ENCODE measurements at places on chromosomes 3 and 15.

GRCh38 chr3:45572755-45573154 lies 21.8 kb upstream of the LIMD1 start:
- no peak for DNase-seq

DNA sequence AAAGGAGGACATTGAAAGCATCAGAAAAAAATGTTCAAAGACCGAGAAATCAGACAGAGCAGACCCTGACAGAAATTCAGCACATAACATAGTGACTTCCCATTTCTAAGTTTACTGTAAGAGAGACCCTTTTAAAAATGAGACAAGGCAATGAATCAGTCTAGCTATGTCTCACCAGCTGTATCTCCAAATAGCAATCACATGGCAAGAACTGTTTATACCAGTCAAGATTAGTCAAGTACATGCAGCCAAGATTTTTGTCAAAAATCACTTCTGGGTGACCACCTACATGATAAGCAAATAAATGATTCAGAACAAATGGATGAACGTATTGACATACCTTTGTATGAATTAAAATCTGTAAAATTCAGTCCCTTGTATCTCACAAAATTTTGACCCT lies 138.0 kb downstream of the DTWD1 start:
- peak; percentile 24 for DNase-seq

DNA sequence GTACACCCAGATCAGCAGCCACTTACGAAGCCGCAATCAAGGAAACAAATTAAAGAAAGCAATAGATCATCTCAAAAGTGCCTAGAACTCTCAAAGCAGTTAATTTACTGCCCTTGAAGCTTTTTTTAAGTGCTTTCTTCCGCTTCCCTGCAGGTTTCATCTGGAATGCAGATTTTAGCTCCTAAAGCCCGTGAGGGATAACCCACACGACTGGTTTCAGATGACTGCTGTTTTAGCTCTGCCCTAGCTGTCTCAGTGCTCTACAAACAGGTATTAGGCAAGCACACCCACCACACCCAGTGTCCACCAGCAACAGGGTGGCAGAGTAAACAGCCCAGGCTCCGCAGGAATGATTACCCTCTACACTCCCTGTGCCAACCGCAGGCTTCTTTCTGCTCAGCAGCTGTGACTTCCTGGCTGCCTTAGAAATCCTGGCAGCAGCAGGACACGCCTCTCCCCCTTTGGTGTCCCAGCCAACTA lies 126.0 kb downstream of the FMN1 start:
- DNase-seq = no peak

DNA sequence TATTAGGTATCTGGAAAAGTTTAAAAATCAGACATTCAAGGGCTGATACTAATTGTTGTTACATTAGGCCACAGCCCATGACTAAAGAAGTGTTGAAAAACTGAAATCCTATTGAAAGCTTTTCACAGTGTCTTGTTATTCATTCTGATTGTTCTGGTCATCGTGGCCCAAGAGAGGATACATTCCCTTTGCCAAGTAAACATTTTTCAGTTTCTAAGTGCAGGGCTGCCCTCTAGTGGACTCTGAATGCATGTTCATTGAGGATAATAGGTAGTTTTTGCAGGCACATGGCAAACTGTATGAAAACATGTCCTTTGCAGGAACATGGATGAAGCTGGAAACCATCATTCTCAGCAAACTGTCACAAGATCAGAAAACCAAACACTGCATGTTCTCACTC lies 181.1 kb downstream of the MYRIP start:
- peak; percentile 21 for DNase-seq

GRCh38 chr3:153889905-153890334 lies 231.3 kb upstream of the ARHGEF26 start:
- DNase-seq = no peak

- no peak for DNase-seq
These were observed 135.9 kb upstream of the AGBL1 start for GRCh38 chr15:85943791-85944190.

DNA sequence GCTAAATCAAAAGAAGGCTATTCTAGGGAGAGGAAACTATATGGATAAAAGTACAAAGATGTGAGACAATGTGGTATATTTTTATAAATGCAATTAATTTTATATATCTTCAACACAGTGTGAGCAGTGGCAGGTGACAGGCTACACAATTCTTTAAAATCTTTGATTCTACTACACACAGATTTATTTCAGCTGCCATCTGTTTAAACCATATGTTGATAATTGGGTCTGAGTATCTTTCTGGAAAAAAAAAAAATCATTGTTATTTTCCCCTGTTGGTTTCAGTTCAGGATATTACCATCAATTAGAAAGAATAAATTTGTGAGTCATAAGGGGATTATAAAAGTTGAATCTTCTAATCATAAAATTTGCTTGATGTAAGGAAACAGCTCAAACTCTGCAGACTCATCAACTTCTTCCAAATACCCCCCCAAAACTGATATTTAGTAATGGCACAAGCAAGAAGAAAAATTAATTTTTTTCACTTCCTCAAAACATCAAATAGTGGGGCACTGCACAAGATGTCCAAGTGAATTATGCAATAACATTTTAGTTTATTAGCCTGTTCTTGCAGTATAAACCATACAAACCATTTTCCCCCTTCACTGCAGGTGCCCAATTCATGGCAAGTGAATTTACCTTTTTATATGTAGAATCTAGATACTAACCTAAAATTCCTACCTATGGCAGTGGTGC lies 12.0 kb downstream of the PIERCE2 start:
- DNase-seq = no peak

- peak; percentile 22 for DNase-seq
These were observed 202.6 kb downstream of the VGLL3 start for GRCh38 chr3:86788371-86788770.

GRCh38 chr15:59997070-59997701 lies 6.9 kb upstream of the FOXB1 start:
- DNase-seq = peak; percentile 39

DNA sequence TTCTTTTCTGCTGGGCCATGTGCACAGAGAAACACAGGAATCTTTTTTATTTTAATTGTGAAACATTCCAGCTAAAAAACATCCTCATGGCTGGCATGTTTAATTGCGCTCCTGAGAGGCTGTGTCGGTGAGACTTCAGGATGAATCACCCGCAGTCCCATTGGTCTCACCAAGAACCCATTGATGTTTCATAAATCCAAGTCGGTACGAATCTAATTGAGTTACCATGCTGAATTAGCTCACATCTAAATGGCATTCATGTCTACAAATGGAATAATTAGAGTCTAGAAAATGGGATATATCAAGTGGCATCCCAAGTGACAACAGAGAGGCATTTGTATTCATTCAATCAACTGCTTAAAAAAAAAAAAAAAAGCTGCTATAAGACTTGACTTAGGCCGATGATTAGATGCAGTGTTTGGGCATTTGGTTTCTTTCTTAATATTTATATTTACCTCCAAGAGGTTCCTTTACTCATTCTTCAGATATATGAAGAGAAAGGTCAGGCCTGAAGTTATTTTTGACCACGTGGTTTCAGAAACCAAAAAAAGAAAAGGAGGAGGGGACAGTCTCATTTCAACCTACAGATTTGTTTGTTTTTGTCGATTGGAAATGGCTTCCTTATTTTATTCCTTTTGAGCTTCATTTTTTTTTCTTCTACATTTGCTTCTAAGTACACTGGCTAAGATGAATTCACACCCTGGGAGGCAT lies 79.1 kb upstream of the FOXB1 start:
- DNase-seq = no peak

GRCh38 chr15:51195459-51195858 lies 100.8 kb upstream of the TNFAIP8L3 start:
- no peak for DNase-seq

DNA sequence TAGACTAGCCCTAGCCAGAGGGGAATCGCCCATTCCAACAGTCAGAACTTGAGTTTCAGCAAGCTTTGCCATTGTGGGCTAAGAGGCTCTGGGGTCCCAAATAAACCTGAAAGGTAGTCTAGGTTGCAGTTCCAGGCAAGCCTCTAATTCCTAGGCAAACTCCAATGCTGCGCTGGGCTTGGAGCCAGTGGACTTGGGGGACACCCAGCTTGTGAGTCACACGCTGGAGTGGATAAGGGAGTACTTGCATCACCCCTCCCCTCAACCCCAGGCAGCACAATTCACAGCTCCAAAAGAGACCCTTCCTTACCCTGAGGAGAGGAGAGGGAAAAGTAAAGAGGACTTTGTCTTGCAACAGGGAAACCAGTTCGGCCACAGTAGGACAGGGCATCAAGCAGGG lies 105.2 kb upstream of the DPPA4 start:
- DNase-seq = no peak

DNA sequence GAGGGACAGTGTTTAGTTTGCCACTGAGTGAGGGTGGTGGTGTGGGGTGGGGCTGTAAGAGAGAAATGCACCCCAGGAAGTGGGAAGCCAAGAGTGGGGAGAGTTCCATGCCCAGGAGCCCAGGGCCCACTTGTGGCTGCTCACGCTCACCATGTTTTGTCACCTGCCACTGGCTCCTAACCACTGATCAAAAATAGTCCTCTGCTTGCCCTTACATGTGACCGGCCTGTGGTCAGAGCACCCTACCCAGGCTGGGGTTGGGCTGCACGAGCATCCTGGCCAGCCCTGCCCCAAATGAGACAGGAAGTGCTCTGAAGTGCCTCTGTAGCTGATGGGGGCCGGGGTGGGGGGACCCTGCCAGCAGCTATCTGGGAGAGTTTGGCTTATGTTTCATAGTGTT lies 216.3 kb downstream of the RPLP1 start:
- DNase-seq = no peak

DNA sequence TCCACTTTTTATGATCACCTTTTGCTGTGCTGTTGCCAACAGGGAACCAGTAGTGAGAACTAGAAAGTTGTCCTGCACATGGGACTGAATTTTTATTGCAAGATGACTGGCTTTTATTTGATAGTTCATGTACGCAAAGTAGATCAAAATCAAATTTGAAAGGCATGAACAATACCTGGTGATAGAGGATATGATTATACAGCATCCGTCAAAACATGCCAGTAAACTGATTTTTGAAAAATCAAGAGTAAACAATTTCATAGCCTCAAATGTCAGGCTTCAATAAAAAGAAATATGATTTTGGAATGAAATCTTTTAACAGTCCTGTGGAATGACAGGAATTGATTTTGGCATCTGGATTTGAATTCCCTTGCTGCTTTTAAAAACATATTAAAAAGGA lies 219.6 kb upstream of the LRRN1 start:
- no peak for DNase-seq

- DNase-seq = no peak
These were observed 50.9 kb downstream of the IQCH start for GRCh38 chr15:67305506-67305905.

GRCh38 chr3:141659821-141660613 lies 78.1 kb upstream of the RNF7 start:
- DNase-seq = no peak

- no peak for DNase-seq
These were observed 280.2 kb upstream of the STT3B start for GRCh38 chr3:31252216-31253185.

- DNase-seq = no peak
These were observed 364.7 kb upstream of the TGFBR2 start for GRCh38 chr3:30241721-30242120.
